ENCODE measurements at places on chromosomes 3 and 15.

DNA sequence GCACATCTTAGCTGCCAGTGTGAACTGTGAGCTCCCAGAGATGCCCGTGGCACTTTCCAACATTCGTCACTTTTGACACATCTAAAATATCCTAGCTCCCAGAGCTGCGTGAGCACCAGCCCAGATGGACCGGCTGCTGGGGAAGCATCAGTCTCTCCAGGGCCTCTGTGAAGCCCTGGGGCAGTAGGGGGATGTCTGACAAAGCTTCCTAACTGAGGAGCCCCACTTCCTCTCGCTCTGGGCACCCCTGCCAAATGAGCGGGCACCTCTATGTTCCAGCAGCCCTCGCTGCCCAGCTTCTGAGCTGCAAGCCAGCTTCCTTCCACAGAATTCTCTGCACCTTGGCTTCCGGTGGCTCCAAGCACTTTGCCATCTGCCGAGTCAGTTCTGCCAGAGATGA, 91.1 kb downstream of the LIPC start:
- DNase-seq, result no peak

DNA sequence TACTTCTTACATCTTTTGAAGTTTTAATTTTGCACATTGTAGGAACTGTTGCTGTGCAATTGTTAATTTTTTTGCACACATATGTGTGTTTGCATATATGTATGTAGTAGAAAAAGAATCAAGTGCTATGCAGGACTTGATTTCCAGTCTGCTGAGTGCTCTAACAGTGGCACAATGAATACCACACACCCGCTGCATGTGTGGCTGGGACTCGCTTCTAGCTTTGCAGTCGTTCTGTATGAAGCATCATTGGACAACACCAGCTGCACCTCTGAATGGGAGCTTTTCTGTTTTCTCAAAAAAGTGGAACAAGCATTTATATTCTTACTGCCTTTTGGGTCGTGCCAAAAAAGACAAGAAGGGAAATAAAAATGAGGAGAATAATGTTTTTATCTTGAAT, 564.7 kb downstream of the FOXP1 start:
- no peak for DNase-seq

- no peak for DNase-seq
Measured at GRCh38 chr15:76178296-76179000, 118.7 kb downstream of the TMEM266 start.

- no peak for DNase-seq
Measured at GRCh38 chr3:191345334-191345733, 15.0 kb upstream of the UTS2B start.

DNA sequence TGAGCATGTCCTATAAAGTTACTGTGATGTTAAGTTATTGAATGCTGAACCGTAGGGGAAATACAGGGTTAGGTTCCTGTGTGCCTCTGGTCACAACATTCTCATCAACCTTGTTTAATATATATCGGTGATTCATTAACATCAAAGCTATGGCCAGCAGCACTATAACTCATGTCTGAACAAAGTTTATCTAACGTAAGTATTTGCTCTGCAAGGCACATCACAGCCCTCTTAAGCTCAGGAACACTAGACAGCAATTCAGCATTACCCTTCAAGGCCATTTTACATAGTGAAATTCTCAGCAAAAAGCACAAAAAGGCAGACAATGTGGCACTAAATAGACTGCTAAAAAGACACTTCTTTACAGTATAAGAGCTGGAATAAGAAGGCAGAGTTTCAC, 48.2 kb upstream of the FNDC3B start:
- no peak for DNase-seq

DNA sequence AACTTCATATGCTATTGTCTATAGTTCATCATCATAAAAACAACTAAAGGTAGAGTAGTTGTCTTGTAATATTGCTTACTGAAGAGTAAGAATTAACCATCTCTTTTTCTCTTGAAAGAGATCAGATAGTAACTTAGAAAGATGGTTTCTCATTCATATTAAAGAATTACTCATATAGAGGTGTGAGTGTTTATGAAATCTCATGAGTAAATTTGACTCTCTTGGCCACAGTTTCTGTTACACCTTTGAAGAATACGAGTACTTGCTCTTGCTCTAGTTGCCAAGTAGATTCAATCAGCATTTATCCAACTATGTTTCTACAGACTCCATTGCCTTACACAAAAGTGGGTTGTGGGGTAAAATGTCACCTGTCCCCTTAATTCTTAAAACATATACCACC, 247.4 kb upstream of the MANF start:
- DNase-seq, result no peak

GRCh38 chr3:112930771-112931170, 44.1 kb downstream of the CD200R1 start:
- no peak for DNase-seq

- DNase-seq, result no peak
Measured at GRCh38 chr3:8891774-8892173, 71.5 kb downstream of the RAD18 start.

GRCh38 chr3:11467875-11468274, 175.8 kb downstream of the VGLL4 start:
- no peak for DNase-seq
